ENCODE measurements at places on chromosomes 6 and 20. TPM values are rescaled to one million over a fixed set of nuclear protein-coding genes. Genes with fewer than 3 reads are reported as not detected.

The PPP1R3G gene
- 1.7 TPM for total RNA-seq

DNA sequence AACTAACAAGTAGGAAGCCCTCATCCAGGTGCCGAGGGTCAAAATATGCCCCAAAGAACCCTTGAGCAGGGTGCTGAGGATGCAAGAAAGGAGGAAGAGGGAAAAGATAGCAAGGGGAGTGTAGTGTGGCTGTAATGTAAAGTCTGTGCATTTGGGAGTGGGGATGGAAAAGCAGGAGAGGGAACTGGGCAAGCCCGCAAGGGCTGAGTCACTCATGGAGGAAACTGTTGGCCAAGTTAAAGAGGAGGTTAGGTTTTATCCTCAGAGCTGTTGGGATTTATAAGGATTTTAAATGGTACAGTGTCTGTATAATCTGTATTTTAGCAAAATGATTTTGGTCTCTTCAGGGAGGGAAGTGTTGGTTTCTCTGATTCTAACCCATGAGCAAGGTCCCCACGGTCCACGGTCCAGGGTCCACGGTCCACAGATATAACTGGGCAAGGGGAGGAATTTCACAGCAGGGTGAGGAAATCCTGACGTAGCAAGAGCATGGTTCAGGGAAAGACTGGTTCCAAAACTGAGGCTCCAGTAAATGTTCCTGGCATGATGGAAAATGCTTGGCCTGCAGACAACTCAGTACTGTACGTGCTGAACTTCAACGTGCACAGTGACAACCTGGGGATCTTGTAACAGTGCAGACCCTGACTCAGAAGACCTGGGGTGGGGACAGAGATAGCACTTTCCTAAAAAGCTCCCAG, 759.8 kb downstream of the PTPRT start:
- DNase-seq, result no peak

- no peak for DNase-seq
Measured at GRCh38 chr6:166952121-166952520, 4.2 kb downstream of the RNASET2 start.

DNA sequence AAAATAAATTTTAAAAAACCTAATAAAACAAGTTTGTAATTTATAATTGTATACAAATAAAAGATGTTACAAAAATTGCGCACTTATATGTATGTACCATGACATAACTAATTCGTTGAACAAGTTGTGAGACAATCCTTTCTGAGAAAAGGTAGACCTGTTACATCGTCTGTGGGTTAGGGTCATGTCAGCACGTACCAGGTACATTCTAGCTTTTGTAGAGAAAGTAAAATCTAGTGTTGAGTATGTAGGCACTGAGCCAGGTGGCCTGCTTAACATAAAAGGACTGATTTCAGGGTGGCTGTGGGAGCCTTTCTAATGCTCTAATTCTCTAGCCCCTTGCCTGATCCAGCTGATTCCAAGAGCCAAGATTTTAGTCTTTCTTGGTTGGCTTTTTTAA, 10.4 kb downstream of the RPL7L1 start:
- no peak for DNase-seq

DNA sequence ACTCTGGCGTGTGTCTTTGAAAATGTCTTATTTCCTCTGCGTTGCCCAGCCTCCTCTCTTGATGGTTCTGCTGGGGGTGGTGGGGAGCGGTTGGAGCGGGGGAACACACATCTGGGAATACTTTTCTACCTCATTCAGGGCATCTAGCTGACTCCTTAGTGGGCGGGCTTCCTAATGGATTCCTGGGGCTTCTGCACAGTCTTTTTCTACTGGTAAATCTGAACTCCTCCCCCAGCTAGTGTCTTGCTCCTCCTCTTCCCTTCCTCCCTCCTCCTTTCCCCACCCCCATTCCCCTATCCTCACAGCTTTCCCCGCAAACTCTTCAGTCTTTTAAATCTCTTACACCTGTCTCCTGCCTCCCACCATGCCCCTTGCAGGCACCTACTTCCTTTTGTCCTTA, 74.4 kb downstream of the PRL start:
- no peak for DNase-seq

GRCh38 chr6:17988422-17988944, 1.0 kb upstream of the KIF13A start:
- no peak for DNase-seq

The CFB gene
- total RNA-seq, result 72.6 TPM

The ULBP1 gene
- total RNA-seq, result not detected

GRCh38 chr6:135883045-135883444, 31.5 kb downstream of the PDE7B start:
- no peak for DNase-seq

DNA sequence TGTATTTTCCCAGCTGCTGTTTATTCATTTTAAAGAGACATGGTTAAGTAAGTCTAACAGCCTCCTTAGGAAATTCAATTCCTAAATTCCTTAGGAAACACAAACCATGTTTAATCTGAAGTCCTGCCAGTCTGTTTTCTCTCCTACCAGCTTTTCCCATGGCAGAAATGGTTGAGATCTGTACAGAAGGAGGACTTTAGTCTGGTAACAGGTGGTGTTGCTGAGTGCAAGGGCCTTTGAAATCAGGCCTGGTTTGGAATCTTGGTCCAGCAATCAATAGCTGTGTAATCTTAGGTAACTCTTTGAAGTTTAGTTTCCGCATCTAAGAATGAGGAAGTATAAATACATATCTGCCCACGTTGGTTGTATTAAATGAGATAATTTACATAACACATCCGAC, 232.5 kb downstream of the LAMA2 start:
- no peak for DNase-seq

The AKAP7 gene
- 31.8 TPM for total RNA-seq

DNA sequence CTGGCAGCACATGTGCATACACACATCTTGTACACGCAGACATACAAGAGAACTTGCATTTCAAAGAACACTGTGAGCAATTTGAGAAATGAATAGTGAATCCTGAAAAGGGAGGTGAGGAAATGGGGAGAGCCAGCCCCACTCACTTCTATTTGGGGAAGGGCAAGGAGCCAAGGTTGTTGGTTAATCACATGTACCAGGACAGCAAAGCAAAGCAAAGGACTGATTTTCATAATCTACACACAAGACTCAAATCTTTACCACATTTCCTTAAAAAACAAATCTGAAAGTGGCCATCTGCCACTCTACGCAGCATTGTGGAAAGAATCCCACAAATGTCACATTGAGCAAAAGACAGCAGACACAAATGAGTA, 35.0 kb upstream of the KIF16B start:
- no peak for DNase-seq

DNA sequence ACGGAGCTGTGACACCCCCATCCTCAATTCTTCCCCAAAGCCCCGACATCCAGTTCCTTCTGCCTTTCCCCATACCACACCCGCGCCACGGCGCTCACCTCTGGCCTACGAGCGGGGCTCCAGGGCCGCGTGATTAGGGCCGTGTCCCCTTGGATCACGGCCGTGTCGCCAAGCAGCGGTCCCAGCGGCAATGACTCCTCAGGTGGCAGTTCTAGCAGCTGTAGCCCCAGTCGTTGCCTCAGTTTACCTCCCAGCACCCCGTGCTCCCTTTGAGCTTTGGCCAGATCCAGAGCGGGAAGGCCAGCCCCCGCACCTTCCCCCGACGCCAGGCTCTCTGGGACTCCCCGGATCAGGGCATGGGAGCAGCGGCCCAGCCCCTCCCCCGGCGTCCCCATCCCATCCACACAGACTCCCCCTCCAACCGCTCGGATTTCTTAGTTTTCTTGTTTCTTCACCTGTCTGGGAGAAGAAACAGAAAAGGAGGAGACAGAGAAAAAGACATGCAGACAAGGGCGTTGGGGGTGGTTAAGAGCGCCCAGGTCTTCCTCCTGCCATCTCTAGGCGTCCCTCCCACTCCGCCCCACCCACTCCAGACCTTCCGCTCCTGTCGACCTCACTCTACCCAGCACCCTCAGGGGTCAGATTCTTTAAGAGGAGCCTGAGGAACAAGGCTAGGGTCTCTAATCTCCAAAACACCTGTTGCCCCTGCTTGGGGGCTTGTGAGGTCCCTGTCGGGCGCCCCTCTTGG, at the start of gene DDAH2:
DDAH2 (minus strand) TSS at position 533 of the 748 bp plus-strand sequence; CDS start at position 395, 138 bp downstream.
- no peak for DNase-seq

GRCh38 chr6:6741264-6741663, 152.7 kb downstream of the LY86 start:
- no peak for DNase-seq

- no peak for DNase-seq
Measured at GRCh38 chr6:46730921-46731461, 4.2 kb downstream of the PLA2G7 start.

DNA sequence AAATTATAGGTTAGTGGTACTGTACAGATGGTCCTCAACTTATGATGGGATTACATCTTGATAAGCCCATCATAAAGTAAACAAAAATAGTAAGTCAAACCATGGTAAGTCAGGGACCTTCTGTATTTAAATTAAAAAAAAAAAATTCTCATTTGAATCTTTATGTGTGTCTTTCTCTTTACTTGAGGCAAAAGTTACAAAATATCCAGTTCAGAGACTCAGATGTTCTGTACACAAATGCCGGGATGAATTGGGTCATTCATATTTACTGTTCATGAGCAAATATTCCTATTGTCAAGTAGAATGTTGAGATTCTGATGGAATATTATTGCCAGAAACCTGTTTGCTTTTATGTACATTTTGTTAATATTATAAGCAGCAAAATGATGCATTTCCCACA, 13.4 kb downstream of the PHACTR2 start:
- DNase-seq, result no peak

- DNase-seq, result no peak
Measured at GRCh38 chr6:112130878-112131277, 43.5 kb downstream of the FAM229B start.

DNA sequence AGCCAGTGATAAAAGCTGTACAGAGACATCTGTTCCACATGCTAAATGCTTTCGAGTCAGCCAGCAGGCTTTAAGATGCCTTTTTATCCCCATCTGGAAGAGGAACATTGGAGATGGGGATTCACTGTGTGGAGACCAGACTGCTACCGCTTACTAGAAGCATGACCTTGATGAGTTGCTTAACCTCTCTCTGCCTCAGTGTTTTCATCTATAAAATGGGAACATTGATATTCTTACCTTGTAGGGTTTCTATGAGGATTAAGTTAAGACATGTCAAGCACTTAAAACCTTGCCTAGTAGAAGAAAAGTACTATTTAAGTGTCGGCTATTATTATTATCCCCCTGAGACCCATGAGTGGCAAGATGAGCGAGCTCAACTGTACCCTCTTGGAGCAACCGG, 165.3 kb upstream of the SNX9 start:
- no peak for DNase-seq

The ZC2HC1B gene
- not detected for total RNA-seq

DNA sequence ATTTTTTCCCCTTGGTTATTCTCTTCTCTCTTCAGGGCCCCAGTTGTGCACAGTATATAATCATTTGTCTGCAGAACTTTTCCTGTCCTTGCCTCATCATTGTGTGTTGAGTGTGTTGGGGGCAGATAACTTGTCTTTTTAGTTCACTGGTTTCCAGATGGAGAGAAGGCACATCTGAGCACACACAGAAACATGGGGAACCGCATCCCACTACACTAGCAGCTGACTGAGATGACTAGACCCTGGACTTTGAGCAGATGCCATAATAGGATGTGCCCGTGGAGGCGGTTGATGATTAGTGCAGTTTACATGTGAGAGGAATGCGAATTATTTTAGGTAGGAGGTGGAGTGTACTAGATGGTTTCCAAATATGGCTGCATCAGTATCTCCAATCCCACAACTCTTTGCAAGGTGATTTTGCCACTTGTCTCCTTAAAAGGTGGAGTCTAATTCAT, 26.5 kb upstream of the SH3BGRL2 start:
- DNase-seq, result no peak

DNA sequence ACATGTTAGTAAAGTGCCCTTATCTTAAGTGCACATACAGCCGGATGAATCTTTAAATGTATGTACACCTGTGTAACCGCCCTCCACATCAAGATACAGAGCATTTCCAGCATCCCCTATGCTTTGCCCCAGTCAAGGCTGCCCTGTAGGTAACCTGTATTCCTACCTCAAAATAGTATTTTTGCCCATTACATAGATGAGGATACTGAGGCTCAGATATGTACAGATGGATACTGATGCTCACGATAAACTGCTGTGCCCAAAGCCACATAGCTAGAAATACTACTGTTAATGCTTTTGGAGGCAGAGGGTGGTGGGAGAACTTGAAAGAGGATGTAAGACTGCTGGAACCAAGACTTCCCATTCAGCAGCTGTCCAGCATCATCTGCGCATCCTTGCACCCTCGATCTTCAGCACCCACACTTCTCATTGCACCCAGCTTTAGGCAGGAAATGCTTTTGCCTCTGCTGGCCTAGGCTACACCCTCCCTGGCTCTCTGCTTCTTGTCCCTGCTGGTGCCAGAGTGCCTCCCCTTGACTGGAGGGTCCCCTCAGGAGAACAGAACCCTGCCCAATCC, 27.0 kb upstream of the ZFAND3 start:
- DNase-seq, result no peak

DNA sequence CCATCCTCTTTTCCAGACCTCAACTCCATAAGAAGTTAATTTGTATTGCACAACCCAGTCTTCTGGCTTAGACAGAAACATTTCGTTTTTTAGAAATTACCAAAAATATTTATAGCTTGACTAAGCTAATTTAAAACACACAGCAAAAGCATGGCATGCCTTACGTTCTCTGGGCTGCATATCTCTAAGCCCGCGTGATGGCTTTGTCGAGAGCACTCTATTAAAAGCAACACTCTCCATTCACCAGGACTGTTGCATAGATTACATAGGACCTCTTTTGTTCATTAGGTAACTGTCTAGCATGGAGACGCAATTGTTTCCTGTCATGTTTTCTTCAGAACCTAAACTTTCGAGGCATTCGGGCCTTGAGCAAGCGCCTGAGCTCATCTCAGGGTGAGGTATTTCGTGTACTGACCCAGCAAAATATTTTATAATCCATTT, 104.5 kb downstream of the IBTK start:
- DNase-seq, result no peak

The BMP7 gene
- total RNA-seq, result 17.3 TPM

- DNase-seq, result peak; percentile 66
Measured at GRCh38 chr20:45138561-45139300, 14.5 kb upstream of the WFDC12 start.

The SCRT2 gene
- total RNA-seq, result not detected

The OR2H1 gene
- not detected for total RNA-seq

DNA sequence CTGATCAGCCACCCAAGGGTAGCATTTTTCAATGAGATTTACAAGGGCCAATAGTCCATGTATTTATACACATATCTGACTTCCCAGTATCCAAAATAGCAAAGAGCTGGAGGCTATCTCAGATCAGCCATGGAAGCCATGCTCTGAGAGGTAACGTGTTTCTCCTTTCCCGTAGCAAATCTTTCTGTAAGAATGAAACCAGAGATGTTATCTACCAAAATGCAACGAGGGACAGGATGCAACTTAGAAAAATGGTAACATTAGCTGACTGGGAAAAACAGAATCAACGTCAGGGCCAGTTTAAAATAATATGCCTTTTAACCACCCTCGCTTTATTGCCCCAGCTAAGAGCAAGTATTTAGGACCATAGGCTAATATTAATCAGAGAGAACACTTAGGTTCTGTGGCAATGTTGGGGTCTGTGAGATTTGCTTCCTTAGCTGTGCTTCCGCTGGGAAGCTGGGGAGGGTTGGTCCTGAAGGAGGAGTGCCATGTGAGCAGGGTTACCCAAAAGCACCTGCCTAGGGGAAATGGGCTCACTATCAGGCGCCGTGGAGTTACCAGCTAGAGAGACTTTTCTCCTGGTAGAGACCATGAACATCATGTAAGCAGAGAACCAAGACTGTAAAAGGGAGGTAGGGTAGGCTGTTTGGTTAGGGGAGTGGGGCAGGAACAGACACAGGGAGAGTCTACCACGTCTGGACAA, 1.2 kb downstream of the ZNF831 start:
- DNase-seq, result no peak

The TBX18 gene
- total RNA-seq, result 46.1 TPM

GRCh38 chr20:58169450-58169849, 59.0 kb downstream of the ANKRD60 start:
- DNase-seq, result no peak

The ANKEF1 gene
- total RNA-seq, result 1.6 TPM
